CD4-positive, alpha-beta T cell treated with Interleukin-17A for 1 hour (primary cell): ENCODE measurements at places on chromosomes 1 and 21.
A peak's percentile ranks its signal among the peaks of the same experiment; 100 is the strongest.

DNA sequence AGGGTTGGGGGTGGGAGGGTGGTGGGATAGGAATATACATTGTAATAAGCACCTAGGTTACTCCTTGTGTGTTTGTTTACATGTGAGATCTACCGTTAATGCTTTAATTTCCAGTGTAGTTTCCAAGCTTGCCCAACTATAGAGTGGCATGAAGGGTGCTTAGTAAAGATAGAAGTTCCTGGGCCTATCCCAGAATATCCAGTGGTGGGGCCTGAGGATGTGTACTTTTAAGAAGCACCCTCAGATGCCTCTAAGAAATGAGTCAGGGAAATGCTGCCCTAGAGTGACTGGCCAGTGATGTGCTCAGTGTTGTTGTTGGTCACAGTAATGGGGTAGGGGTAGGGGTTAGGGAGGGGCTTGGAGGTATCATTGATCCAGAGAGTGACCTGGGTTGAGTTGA is 141.3 kb downstream of the TSEN15 start:
- no peak for DNase-seq

- DNase-seq = no peak
These were observed 590.4 kb upstream of the PLXNA2 start for GRCh38 chr1:208834381-208835096.

GRCh38 chr1:198449727-198450433 is 90.6 kb downstream of the ATP6V1G3 start:
- DNase-seq = no peak

DNA sequence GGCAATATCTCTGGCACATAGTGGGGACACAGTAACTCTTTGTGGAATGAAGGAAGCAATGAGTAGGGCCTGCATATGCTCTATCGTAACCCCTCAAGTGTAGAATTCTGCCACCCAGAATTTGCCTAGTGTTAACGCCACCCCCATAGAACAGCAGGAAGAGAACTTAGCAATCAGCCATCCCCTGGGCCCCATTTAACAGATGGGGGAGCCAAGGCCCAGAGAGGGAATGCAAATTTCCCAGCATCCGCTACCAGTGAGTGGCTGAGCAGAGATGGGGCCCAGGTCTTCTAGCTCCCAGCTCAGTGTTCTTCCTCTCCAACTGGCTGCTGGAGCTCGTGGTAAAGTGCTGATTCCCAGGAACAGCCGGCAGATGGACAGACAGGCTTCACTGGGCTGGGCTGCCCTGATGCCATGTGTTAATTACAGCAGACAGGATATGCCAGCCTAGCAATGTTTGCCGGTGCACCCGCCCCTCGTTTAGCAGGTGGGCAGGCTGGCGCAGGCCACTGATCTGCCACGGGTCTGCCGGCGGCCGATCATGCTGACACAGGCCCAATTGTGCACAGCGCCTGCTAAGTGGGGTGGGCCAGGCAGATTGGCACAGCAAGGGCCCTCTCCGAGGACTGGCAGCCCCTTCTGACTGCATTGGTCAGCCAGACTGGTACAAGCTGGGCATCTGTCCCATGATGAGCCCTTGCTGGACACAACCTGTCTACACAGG is 171.9 kb downstream of the IGSF21 start:
- no peak for DNase-seq

DNA sequence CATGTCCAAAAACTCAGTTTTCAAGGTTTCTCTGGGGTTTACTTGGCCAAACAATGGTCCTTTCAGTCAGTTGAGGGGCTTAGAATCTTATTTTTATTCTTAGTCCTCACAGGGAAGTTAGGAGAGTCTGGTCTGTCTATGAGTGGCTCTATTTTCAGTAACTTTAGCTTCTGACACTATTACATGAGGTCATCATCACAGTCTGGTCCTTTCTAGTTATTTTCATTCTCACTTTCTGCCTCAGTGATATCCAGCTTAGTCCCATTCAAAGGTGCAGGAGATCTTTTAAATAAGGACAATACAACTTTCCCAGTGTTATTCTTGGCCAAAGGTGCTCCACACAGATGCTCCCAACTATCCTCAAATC is 30.0 kb upstream of the FGGY start:
- DNase-seq = no peak

- no peak for DNase-seq
These were observed at the start of gene SERTAD4 for GRCh38 chr1:210232511-210233215. Gene SERTAD4 (plus strand): TSS chr1:210232796. CDS start chr1:210237961, 5,165 bp downstream.

- no peak for DNase-seq
These were observed 146.6 kb downstream of the TLR5 start for GRCh38 chr1:222996310-222996975.

- no peak for DNase-seq
These were observed 8.5 kb downstream of the SSR2 start for GRCh38 chr1:156012051-156012817.

- DNase-seq = no peak
These were observed 43.7 kb downstream of the BACH1 start for GRCh38 chr21:29342363-29342957.

- DNase-seq = no peak
These were observed 532.7 kb upstream of the OLFM3 start for GRCh38 chr1:102529446-102529845.

- no peak for DNase-seq
These were observed 1.8 kb downstream of the NHLH2 start for GRCh38 chr1:115839029-115839678.

DNA sequence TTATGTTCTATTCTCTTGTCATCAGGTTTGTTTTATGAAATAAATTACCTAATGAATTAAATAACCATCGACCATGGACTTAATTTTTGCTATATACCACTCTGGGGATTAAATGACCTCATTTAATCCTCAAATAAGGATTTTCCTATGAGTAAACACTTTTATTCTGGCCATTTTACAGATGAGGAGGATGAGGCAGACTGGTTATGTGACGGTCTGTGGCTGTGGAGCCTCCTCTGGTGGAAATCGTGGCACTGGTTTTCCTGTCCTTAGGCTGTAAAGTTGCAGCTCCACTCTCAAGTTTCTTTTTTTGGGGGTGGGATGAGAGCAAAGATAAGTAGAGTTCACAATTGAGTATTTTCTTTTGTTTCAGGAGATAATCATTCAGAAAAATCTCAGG is 105.2 kb downstream of the XCL2 start:
- no peak for DNase-seq

- DNase-seq = no peak
These were observed 14.4 kb upstream of the FCRL5 start for GRCh38 chr1:157566484-157567300.

- no peak for DNase-seq
These were observed 190.2 kb downstream of the NR5A2 start for GRCh38 chr1:200217703-200218102.

DNA sequence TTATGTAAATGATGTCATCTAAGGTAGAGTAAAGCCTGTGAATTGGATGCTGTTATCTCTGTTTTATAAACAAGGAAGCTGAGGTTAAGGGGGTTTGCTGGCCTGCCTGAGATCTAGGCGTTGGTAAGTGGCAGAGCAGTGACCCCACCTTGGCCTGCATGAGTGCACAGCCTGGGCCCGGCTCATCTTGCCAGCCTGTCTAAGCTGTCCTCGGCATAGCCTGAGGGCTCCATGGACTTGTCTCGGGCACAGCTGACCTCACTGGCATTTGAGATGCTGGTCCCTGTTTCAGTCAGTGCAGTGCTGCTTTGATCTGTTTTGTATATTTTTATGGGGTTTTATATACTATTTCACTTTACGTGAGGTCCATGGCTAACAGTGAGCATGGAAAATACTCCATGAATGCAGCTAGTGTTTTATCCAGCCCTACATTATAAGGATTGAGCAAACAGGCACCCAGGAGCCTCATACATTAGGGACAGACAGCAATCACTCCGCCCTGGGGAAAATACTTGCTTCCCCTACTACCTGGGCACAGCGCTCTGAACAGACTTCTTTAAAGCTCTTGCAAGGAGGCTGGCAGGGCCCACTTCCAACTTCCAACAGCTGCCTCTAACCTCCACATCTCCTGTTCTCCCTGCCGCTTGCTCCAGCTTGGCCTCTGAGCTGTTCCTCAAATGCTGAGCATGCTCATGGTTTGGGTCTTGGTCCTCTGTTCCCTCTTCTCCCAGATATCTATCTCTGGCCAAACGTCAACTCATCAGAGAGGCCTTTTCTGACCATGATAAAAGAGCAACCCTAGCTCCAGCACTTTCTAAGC is 150.6 kb upstream of the HMGB4 start:
- DNase-seq = no peak

DNA sequence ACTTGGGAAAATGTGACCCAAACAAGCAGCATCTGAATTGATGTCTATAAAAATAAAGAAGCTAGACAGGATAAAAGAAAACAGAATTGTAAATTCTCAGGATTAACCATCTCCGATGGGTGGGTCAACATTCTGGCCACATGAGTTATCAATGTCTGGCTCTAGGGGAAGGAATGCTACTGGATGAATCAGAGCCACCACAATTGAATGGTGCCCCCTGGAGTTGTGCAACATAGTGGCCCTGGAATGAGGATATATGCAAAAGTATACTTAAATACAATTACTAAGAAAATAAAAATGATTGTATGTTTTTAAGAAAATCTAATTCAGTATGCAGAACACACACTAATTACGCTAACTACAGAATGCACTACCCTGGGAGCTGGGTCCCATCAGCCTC is 185.6 kb downstream of the TGFBR3 start:
- no peak for DNase-seq

GRCh38 chr1:15430787-15431570 is 7.3 kb upstream of the CTRC start:
- peak; percentile 77 for DNase-seq

DNA sequence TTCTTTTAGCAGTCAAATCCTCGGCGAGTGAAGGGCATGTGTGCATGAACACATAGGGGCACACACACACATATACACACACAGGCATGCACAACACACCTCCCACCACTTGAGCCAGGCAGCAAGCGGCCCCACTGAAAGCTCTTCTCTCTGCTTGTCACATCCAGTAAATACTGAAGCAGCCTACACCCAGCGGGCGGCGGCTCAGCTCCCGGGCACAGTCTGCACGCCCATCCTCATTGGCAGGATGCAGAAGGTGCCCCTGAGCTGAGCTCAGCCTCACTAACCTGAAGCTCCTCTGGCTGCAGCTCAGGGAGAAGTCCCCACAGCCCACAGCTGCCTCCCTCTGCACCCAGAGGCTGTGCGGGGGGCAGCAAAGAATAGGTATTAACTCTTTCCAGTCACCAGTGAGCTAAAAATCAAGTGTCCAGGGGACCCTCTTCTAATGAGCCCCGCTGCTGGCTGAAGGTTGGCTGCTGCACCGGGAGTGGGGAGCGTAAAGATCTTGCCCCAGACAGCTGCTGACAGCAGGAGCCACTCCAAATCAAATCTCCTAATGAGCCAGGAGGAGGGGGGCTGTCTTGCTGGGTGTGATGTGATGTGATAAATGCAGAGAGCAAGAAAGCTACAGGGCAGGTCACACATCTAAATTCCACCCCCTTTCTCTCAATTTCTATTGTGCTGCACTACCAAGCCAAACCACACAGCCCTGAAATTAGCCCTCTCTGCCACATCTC is 12.5 kb downstream of the RGS8 start:
- DNase-seq = no peak

GRCh38 chr1:153390938-153391710 is at the start of gene S100A8:
Gene S100A8 (minus strand): TSS chr1:153391073. CDS start chr1:153390535, 538 bp downstream.
- DNase-seq = peak; percentile 7

- no peak for DNase-seq
These were observed 38.8 kb upstream of the SRSF10 start for GRCh38 chr1:24018611-24019580.

- DNase-seq = no peak
These were observed 14.6 kb downstream of the MTX1 start for GRCh38 chr1:155223047-155223446.
